ELR (cell line): ENCODE measurements at places on chromosomes 2 and 18.

DNA sequence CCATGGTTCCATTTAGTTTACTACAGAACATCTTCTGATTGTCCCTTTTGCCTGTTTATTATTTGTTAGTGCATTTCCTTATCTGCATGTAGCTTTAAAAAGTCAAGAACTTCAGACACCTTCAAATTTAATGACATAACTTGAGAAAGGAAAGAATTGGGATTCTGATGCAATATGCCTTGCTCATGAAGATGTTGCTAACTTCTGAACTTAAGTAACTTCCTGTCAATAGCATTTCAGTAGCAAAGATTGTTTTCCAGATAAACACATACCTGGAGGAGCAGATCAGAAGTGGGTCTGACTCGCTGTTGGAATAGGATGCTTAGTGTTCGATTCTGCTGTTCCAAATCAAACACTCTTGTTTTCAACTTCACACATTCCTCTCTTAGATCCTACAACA, 190.2 kb upstream of the LYPD1 start:
- peak; percentile 31 for DNase-seq

DNA sequence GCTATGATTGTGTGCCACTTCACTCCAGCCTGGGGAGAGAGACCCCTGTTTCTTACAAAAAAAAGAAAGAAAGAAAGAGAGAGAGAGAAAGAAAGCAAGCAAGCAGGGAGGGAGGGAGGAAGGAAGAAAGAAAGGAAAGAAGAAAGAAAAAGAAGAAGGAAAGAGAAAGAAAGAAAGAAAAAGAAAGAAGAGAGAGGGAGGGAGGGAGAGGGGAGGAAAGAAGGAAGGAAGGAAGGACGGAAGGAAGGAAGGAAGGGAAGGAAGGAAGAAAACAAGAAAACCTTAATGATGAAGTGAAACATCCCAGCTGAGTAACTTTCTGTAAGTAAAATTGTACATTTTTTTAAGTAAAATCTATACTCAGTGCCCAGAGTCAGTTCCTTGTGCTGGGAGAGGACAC, 75.5 kb upstream of the GLS start:
- no peak for DNase-seq

GRCh38 chr18:58580078-58580477, 48.8 kb downstream of the ALPK2 start:
- DNase-seq = peak; percentile 60

DNA sequence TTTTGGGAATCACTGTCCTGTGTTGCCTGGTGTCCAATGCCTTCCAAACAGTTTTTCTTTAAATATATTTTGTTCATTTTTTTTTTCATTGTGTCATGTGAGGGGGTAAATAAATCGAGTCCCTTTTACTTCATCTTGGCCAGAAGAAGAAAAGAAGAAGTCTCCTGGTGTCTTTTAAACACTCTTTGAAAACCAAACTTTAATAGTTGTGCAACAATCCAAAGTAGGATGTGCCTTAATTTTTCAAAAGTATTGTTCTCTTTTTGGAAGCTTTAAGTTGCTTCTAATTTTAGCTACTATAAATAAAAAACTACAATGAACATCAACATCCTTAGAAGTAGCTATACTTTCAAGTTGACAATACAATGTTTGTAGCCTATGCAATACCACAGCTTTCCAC, 154.9 kb downstream of the ATAD2B start:
- DNase-seq = no peak

- DNase-seq = no peak
Measured at GRCh38 chr2:124145982-124146381, 120.9 kb downstream of the CNTNAP5 start.

DNA sequence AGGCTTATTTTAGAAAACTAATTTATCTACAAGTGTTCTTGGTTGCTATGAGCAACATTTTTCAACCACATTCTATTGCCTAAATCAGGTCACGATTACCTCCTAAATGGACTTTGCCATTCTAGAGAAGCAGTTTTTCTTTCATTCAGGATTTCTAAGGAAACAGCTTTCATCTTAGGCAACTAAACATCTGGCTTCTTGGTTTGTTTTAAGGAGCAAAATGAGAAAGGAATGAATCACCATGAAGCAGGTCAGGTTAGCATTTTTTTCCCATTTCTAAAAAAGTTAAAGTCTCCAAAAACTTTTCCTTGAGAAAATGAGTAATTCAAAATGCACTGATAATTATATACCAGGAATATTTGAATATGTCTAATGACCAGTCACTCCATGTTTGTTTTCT, 114.8 kb downstream of the GAREM1 start:
- no peak for DNase-seq

DNA sequence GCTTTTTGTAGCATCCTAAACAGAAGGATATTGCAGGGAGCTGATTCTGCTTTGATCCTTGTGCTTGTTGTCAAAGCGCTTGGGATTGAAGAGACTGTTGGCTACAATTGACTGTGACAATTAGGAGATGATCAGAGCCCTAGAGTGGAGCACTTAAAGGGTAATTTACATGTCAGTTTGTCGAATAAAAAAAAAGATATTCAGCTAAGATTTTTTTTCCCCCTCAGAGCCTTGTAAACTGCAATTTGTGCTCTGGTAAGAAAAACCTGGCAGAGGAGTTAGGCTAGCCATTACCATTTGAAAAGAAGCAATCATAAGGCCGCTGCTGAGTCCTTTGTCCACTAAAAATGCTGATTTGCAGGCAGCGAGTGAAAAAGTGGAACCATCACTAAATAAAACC, 47.8 kb upstream of the ZEB2 start:
- DNase-seq = no peak

GRCh38 chr2:199583676-199584075, 125.9 kb upstream of the SATB2 start:
- DNase-seq = no peak

GRCh38 chr18:49610022-49610445, 48.2 kb downstream of the LIPG start:
- DNase-seq = no peak

- DNase-seq = no peak
Measured at GRCh38 chr2:239288951-239289511, 111.8 kb downstream of the HDAC4 start.

- peak; percentile 55 for DNase-seq
Measured at GRCh38 chr2:81084101-81084500, 779.5 kb upstream of the LRRTM1 start.

GRCh38 chr2:160347269-160347863, 146.2 kb downstream of the RBMS1 start:
- no peak for DNase-seq

- DNase-seq = no peak
Measured at GRCh38 chr2:7348761-7349160, 431.5 kb downstream of the RNF144A start.

DNA sequence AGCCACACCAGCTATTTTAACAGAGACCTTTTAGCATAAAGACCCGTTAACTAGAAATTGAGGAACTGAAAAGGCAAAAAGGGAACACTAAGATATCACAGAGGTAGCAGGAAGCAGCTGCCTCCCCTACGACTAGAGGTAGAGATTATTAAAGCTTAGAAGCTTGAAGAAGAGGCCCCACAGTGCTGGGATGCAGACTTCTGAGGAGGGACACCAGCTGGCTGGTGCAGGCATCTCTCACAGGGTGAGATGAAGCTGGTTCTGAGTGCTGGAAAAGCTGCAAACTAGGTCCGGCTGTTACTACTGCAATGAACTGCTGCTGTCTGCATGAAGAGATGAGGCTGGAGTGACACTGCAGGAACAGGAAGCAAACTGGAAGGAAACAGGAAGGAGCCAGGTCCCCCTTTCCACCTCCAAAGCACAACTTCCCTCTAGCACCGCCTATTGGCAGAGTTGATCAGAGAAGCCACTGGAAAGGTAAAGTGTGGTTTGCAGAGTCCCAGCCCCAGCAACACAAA, 61.2 kb upstream of the MRPS9 start:
- DNase-seq = peak; percentile 8

DNA sequence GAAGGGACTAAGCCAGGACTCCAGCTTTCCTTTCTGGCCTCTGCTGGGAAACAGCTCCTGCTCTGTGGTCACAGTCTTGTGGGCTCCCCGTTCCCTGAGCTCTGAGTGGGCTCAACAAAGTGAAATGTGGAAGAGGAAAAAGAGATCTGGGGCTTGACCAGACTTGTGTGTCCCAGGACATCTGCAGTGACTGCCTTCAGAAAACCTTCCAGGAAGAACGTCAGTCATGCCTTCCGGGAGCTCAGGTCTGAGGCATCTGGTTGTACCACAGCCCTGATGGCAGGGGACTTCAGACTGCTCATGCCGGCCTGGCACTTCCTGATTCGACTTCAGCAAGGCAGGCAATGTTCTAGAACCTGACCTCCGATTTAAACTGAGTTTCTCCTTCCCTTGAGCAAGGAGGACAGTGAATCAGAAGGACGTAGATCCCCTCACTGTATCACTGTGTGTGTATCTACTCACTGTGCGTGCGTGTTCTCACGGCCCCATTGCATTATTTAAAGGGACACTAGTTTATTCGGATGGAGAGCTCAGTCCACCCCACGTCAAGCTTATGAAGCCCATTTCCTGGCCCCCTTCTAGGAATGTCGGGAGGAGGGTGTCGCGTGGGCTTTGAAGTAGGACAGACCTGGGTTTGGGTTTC, 548 bp upstream of the FBLN7 start:
- peak; percentile 53 for DNase-seq

DNA sequence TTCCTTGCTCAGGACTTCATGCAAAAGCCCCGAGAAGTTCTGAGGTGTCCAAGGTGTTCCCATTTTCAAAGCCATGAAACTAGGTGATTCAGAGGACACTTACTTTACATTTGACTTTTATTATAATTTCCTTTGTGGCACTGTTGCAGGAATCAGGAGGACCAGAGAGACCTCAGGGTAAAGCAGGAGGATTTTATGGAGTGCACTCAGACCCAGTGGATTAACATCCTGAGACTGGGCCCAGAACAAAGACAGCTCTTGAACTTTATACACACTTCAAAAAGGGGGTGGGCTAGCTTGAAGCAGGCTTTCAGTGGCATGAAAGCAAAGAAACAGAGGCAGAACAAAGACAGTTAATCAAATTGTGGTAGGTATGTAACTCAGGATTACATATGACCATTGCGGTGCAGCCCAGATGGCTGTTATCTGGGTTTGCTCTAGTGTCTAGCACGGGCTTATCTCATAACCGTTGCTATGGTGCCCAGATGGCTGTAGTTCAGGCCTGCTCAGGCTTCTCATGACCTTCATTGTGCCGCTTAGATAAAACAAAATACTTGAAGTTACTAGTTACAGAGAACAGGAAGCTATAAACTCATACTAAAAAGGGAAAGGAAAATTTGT, 39.4 kb downstream of the TMEM182 start:
- DNase-seq = peak; percentile 15

DNA sequence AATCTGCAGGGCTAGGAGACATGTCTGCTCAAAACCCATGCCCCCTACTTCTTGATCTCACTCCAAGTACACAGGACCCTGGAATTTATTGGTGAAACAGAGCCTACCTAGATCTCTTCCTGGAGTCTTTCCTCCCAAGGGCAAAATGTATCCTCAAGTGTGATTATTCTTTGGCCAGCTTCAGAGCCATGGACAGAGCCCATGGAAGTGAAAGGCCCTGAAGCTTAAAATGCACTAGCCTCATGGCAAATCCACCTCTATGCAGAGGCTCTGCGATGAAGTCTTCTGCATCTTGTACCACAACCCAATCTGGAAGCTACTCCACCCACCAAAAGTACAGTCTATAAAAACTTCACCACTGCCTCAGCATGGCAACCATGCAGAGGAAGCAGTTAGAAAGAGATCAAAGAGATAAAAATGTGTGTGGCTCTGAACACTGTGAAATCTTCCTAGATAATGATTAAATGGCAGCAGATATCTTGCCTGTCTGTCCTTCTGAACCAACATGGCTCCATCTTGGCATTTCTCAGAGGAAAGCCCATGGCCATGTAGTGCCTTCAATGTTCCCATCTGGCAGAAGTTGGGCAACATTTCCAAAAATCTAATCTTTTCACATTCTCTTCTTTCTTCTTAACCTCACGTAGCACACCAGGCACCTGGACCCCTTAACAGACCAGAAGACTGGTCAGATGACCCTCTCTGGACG, 142.9 kb upstream of the KLF7 start:
- DNase-seq = no peak

GRCh38 chr2:232925153-232925820, 55.2 kb downstream of the SNORC start:
- DNase-seq = no peak

GRCh38 chr2:100236166-100236565, 86.1 kb downstream of the LONRF2 start:
- DNase-seq = no peak

DNA sequence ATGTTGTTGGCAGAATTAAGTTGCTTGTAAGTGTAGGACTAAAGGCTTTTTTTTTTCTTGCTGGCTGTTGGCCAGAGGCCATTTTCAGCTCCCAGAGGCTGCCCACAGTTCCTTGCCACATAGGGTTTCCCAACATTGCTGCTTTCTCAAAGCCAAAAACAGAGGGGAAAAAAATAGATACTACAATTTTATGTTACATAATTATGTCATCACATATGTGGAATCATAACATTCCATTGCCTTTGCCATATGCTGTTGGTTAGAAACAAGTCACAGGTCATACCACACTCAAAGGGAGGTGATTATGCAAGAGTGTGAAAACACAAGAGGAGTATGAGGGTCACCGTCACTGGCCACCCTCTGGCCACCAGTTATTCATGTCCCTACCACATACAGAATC, 154.5 kb downstream of the RTN4 start:
- DNase-seq = peak; percentile 48

DNA sequence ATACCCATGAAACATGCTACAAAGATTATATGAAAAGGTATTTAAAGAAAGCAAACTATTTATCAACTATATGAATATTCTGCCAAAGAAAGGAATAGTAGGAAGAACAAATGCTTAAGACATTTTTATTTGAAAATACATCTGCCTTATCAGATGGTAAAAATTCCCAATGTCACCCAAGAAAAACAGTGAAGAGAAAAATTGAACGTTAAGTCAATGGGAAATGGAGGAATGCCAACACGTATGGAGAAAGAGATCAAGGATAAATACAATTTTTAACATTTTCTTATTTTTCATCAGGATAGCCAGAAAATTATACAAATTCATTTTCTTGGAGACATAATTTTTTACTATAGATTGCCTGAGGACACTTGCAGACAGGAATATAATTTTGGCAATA, 394.2 kb downstream of the ZEB2 start:
- DNase-seq = no peak

DNA sequence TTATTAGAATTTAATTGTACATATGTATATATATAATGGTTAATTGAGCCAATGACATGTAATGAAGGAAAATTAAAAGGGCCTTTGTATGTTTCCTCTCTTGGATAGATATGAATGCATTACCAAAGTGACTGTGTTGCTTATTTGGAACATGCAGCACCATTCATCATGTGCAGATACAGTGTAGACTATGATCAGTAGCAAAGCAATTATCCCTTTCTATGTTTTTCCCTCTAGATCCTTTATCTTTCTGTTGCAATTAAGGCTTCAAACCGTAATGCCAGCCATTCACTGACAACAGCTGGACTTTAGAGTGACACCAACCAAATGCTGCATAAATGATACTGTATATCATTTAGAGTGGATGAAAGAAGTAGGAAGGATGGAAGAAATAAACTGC, 565.2 kb downstream of the NRXN1 start:
- no peak for DNase-seq
